ENCODE measurements at places on chromosomes 11 and 22. TPM values are rescaled to one million over a fixed set of nuclear protein-coding genes. Genes with fewer than 3 reads are reported as not detected.

Gene OR6A2
- total RNA-seq = not detected

GRCh38 chr11:47732271-47732670, 17.1 kb upstream of the AGBL2 start:
- no peak for ATAC-seq

Gene CELSR1
- 1.7 TPM for total RNA-seq

DNA sequence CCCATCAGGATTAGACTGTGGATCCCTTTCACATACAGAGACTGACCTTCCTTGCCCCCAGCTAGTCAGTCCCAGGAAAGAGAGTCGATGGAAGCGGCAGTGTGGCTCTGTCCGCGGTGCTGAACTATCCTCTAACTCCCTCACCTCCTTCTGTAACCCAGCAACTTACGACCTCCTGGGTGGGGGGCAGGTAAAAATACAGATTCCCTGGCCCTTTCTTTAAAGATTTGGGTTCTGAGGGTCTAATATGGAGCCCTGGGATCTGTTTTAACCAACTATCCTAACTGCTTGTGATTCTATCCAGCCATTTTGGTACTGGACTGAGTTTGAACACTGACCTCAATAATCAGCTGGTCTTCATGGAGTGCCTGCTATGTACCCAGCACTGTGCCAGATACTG, 23.2 kb downstream of the MFNG start:
- no peak for ATAC-seq

Gene ANO5
- total RNA-seq = 25.5 TPM

- no peak for ATAC-seq
Measured at GRCh38 chr11:117908959-117909610, 20.1 kb downstream of the TMPRSS13 start.

DNA sequence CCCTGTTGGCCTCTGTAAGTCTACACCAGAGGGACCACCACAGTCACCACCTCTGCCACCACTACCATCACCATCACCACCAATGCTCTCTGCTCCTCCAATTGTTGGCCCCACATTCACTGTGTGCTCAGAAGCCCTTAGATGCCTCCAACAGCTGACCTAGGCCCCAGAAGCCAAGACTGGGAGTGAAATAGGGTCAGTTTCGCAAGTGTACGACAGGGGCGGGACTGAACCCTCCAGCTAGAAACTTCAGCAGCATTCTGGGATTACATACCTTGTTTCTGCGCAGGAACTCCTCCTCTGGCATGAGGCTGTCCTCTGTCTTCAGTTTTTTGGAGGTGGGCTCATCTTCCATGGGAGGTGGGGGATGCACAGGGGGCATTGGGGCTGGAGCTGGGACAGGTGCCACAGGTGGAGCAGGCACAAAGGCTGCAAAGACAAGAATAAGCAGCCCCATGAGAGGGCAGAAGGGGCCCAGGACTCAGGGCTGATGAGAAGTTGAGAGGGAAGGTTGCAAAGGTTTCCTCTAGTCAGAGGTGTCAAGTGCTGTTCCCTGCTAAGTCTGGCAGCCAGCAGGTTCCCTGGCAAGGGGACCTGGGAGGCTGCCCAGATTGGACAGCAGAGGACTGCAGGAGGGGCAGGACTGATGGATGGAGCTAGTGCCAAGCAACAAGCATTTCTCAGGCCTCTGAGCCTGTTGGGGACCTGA, 10.2 kb upstream of the TBC1D10A start:
- no peak for ATAC-seq

Gene DRD4
- total RNA-seq = not detected

Gene TOMM22
- total RNA-seq = 29.6 TPM

Gene PRG3
- total RNA-seq = not detected

GRCh38 chr11:74694136-74694930, 36.9 kb downstream of the CHRDL2 start:
- ATAC-seq = no peak

Gene SULT4A1
- total RNA-seq = 1.7 TPM

- ATAC-seq = no peak
Measured at GRCh38 chr11:66142370-66143263, 72.5 kb downstream of the PACS1 start.

DNA sequence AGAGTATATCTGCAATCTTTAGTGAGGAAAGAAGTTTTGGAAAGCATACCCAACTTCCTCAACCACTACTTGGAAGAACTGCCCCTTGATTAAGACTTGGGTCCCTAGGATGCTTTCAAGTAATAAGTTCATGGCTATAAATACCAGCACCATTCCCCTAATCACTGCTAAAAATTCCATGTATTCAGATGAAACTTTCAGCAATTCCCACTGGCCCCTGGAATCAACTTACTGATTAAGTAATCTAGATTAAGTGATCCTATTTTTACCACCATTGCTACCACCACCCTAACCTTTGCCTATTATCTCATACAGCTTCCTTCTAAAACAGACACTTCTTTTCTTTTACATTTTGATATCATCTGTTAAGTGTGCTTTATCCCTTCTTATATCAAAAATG, 10.5 kb downstream of the PICALM start:
- ATAC-seq = no peak

Gene SLC25A45
- 11.5 TPM for total RNA-seq

DNA sequence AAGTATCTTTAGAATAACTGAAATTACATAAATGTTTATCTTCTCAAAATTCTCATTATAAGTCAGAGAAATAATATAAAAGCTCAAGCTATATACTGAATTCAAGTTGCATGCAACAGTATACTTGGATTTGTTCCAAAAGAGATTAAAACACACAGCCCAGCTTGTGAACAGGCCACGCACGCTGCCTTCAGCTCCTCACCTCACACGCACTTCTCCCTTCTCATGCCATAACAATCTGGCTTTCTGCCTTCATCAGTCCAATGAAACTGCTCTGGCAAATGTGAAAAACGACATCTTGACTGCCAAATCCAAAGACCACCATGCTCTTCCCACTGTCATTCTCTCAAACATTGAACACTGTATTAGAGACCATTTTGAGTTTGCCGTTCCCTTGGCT, 22.1 kb downstream of the ATP6V1E1 start:
- no peak for ATAC-seq

Gene GRIK4
- 0.69 TPM for total RNA-seq

- peak; percentile 54 for ATAC-seq
Measured at GRCh38 chr22:37904572-37905533, 1.2 kb upstream of the MICALL1 start.

Gene TMPRSS4
- 11.1 TPM for total RNA-seq

- ATAC-seq = no peak
Measured at GRCh38 chr22:49693416-49693815, 134.3 kb downstream of the BRD1 start.

DNA sequence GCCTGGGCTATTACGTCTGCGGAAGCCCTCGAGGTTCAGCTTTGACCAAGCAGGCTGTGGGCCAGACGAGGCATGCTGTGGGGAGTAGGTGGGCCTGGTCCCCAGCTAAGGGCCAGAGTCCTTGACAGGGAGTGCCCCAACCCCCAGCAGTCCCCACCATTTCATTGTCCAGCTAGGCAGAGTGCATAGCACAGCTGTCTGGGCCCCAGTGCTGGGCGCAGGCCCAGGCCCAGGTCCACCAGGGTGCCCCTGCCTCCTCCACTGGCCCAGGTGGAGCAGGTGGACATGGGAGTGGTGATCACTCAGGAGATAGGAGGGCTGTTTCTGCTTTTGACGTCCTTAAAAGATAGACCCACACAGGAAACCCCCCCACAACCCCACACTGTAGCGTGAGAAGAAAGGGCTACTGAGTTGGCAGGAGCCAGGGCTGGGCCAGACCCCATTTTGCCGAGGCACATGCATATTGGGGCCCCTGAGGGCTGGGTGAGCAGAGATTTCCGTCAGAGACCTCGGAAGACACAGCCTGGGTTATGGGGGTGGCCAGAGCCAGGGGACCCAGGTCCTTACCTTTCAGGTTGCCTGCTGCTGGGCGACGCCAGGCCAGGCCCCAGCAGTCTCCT, 11.7 kb upstream of the SUSD2 start:
- no peak for ATAC-seq

Gene DRICH1
- not detected for total RNA-seq

DNA sequence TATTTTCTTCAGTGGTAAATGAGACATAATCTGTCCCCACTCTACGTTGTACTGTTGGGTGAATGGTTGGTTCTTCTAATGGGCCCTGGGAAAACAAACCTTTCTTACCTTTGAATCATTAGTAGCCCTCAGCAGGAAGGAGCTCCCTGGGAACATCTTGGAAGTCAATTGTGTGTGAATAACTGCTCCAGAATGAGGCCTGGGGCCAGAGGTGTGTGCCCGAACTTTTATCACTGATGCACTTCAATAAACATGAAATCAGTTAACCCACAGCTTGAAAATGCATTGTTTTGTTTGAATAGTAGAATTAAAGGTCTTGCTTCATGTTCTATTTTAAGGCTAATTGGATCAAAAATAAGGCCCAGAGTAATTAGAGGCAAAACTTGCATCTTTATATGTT, 67.1 kb downstream of the NAV2 start:
- ATAC-seq = no peak

DNA sequence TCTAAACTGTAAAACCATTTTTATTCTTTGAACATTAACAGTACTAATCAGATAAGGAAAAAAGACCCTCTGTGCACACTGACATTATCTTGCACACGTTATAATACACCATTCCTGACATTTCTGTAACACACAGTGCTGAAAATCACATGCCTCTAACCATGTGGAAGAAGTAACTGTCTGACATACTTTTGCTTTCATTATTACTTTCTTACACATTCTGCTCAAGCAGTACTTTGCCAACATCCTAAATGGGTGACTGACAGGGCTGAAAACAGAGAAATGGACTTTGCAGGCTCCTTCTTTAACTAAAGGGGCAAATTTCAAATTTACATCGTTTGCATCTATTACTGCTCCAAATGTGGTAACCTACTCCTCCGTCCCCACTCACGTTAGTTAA, 22.8 kb upstream of the TP53AIP1 start:
- no peak for ATAC-seq

- no peak for ATAC-seq
Measured at GRCh38 chr22:42275176-42275575, 4.7 kb upstream of the TCF20 start.

GRCh38 chr11:1567052-1567720, 4.9 kb downstream of the DUSP8 start:
- ATAC-seq = no peak

Gene OR8B12
- total RNA-seq = not detected

GRCh38 chr11:71433648-71434450, 14.3 kb downstream of the DHCR7 start:
- ATAC-seq = peak; percentile 83

Gene CSNK2A3
- total RNA-seq = 1.4 TPM

- ATAC-seq = peak; percentile 16
Measured at GRCh38 chr11:75815345-75816168, 547 bp downstream of the UVRAG start.

DNA sequence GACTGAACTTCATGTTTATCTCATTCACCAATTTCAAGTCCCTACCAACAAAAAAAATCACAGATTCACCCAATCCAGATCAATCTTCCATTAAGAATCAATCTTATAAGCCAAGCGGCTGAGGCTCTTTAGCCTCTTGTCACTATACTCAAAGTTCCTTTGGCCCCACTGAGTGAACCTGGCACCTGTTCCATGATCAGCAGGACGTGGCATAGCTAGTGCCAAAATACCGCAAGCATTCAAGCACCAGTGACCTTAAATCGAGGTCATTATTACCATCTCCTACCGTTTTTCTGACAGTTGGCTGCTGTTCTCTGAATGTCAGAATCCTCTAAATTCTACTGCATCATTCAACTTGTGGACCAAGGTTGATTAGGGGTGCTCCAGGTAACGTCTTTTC, 141.2 kb downstream of the CADM1 start:
- no peak for ATAC-seq

Gene MRGPRE
- total RNA-seq = not detected

- no peak for ATAC-seq
Measured at GRCh38 chr22:35596821-35597220, 20.3 kb downstream of the MB start.

Gene TESMIN
- total RNA-seq = 0.54 TPM

DNA sequence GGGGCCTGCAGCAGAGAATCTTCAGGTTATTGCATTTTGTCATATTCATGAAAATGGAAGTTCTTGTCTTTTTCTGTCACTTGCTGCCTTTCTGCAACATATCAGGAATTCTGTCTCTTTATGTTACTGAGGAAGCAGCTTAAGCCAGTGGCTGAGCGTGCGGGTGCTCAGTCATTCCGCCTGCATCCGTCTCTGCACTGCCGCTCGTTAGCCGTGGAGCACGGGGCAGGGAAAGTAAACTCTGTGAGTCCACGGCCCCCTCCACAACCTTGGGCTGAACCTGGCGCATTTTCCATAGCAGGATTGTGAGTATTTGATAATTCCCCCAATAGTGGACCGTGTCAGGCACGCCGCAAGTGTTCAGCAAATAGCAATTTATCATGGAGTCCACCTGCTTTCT, 1007.7 kb downstream of the BRD1 start:
- no peak for ATAC-seq

Gene RFPL3
- total RNA-seq = not detected

- ATAC-seq = no peak
Measured at GRCh38 chr22:50376085-50376651, 33.0 kb downstream of the PPP6R2 start.

- ATAC-seq = no peak
Measured at GRCh38 chr11:34216706-34217105, 111.3 kb downstream of the NAT10 start.

Gene DEUP1
- total RNA-seq = not detected

DNA sequence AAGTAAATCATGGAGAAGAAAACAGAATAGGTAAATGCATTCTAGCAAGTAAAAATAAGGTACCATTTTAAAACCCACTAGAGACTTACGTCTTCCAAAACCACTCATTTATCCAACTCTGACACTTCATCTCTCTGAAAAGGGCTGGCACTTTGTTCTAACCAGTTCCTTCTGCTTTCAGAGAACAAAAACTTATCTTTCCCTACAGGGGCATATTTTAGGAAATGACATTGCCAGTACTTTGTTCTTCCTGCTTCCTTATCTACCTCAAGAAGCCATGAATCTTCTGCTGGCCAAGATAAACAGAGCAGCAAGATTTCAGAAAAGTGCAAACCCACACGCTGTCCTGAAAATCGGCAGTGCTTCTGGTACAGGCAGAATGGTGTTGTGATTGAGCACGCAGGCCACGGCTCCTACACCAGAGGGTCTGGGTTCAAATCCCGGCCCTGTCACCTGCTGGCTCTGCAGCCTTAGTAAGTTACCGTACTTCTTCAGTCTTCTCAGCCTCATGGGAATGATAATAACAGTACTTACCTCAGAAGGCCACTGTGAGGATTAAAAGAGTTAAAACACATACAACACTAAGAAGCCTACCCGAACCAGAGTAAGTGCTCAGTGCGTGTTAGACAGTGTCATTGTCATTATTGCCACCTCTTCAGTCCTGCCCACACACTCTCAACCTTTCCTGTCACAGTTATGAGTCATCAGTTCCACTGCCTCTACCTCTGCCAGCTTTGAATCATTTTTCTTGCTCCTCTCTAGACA, 11.0 kb downstream of the MPZL3 start:
- ATAC-seq = peak; percentile 57
